ENCODE measurements at places on chromosomes 2 and 18.

GRCh38 chr2:58553937-58554336 is 312.8 kb upstream of the FANCL start:
- no peak for DNase-seq

GRCh38 chr2:165462443-165462842 is 7.1 kb upstream of the CSRNP3 start:
- no peak for DNase-seq

- no peak for DNase-seq
Measured at GRCh38 chr2:70745276-70745825, 22.6 kb downstream of the ADD2 start.

- no peak for DNase-seq
Measured at GRCh38 chr2:83730223-83730622, 728.9 kb downstream of the SUCLG1 start.

- DNase-seq = no peak
Measured at GRCh38 chr2:134406311-134406710, 152.4 kb downstream of the MGAT5 start.

- no peak for DNase-seq
Measured at GRCh38 chr2:74708883-74709282, 54.8 kb downstream of the SEMA4F start.

GRCh38 chr18:23529604-23530003 is 26.3 kb downstream of the RMC1 start:
- no peak for DNase-seq

DNA sequence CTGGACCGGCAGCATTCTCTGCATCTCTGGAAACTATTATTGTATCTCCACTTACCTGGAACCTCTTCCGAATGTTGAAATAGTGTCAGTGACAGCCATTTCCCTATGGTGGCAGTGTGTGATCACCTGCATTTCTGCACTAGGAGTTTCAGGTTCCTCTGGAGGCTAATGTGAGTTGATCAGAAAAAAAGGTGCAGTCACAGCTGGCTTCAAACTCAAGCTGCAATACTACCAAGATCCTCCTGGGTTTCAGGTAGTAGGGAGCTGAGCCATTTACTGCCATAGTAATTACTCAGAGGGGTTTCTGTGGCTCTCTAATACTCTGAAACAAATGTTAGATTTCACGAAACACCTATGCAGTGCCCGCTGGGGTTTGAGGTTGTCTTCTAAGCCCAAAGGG is 183.5 kb upstream of the OSR1 start:
- DNase-seq = no peak

DNA sequence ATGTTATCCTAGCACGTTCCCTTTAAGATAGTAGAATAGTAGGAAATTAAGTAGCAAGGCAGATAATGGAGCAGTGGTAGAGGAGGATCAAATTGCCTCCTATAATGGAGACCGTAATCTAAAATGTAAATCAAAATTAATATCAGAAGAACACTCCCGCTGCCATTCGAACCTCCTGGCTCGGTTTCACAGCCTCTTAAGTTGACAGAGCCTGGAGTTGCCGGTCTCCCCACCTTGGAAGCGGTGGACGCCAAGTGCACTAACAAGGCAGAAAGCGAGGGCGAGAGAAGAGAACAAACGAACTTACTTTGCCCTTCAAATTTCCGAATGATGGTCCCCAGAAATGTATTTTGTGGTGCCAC is 450 bp downstream of the KCNH7 start:
- DNase-seq = no peak

- DNase-seq = no peak
Measured at GRCh38 chr2:241868661-241869081, 858 bp upstream of the RTP5 start.

DNA sequence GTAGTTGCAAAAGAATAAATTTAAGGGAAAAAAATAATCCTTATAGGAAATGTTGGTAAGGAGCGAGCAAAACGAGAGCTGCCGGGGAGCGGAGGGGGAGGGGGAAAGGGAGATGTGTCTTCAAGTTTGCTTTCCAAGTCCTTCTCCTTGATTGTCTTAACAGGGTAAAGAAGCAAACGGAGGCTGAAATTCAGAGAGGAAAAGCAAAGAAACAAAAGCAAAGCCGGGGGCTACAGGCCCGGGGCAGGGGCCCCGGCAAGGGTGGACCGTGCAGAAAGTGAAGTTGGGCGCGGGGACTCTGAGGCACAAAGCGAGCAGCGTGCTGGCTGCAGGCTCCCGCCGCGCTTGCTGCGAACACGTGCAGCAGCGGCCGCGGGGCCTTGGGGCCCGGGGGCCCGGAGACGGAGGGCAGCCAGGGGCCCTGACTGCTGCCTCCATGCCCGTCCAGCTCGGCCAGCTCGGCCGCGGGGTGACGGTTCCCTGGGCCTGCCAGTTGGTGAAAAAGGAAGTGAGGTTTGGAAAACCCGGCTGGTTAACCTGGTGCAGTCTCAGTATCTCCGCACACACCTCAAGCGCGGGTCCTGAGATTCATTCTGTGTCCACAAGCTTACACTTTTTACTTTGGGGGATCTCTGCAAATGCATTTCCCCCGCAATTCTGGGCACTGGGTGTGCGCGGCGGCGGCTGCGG is 4.1 kb downstream of the BCL11A start:
- no peak for DNase-seq

- no peak for DNase-seq
Measured at GRCh38 chr2:144493027-144493809, 26.7 kb downstream of the ZEB2 start.

DNA sequence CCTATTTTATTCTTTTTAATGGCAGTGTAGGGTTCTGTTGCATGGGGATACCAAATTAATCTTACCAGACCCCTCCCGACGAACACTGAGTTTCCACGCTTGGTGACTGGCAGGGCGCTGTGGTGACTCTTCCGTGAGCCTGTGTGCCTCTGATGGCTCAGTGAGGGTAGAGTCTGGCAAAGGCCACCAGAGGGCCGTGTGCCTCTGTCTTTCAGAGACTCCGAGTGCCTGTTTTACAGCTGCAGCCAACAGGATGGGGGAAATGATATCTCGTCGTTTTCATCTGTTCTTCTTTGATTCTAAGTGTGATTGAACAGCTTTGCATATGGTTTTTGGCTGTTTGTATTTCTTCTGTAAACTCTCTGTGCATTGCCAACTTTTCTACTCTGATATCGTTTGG is 99.8 kb downstream of the ZNF236 start:
- no peak for DNase-seq

DNA sequence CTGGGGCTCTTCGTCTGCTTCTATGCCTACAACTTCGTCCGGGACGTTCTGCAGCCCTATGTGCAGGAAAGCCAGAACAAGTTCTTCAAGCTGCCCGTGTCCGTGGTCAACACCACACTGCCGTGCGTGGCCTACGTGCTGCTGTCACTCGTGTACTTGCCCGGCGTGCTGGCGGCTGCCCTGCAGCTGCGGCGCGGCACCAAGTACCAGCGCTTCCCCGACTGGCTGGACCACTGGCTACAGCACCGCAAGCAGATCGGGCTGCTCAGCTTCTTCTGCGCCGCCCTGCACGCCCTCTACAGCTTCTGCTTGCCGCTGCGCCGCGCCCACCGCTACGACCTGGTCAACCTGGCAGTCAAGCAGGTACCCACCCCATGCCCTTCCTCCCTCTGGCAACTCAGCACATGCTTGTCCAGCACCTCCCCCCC is 24.2 kb downstream of the STEAP3 start:
- DNase-seq = no peak

DNA sequence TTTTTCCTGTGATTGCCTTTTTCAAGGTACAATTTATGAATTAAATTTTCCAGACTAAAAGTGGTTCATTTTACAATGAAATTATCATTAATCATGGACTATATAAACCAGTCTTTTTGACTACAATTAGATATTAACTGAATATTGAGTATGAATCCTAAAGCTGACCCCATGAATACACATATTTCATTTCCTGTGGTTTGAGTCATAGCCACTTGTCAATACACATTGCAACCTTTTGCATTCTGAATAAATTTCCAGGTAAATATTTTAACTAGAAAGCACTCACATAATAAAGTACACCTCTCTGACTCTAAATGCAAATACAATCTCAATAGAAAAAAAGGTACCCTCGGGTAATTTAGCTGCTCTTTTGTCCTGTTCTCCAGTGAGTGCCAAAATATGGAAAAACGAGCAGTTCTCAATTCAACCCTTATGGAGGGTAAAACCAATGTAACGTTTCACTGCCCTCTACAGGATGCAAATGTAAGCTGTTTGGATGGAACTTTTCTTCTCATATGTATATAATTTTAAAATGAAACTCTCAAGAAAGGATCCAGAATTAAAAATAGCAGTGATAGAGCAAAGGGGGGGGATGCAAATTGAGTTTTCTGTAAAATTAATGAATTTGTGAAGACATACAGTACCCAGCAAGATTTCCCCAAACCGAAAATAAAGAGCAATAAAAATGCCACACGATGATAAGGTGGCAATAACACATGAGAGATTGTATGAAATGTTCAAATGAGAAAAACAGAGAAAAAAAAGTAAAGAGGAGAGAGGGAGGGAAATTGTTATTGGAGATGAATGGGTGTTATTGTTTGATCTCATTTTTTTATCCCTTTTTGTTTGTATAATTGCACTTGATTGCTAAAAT is 1795.7 kb upstream of the PIK3C3 start:
- DNase-seq = no peak

GRCh38 chr18:42891705-42892104 is 223.8 kb downstream of the RIT2 start:
- DNase-seq = no peak

- DNase-seq = no peak
Measured at GRCh38 chr2:145284551-145284950, 764.6 kb upstream of the ZEB2 start.

DNA sequence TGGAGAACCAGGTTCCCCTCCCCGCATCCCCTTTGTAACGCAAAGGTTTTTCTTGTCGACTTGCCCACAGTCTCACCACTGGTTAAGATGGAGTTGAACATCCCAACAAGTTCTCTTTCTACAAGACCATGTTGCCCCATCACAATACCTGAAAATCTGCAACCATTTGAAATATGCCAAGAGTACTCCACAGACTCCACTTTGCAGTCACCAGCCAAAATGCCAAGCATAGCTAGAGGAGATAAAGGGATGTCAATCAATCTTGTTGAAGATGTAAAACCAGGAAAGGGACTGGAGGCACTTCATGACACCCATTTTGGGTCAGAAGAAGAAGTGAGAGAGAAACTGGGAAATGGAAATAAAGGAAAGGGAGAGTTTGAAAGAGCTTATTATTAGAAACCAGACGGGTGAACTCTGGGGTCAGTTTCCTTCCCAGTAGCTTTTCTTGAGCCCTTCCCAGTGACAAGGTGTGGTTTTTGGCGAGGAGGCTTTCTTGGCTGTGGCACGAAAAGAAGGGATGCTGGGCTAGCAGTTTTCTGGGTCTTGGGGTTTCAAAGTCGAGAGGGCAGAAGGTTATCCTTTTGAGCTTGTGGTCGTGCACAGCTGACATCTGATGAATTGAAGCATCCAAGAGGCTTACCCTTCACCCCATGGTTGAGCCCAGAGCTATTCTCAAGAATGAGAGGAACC is 79.3 kb downstream of the ACAA2 start:
- no peak for DNase-seq

GRCh38 chr2:106332054-106332453 is 136.2 kb downstream of the RGPD3 start:
- no peak for DNase-seq

GRCh38 chr2:3404349-3404894 is 24.9 kb downstream of the TRAPPC12 start:
- no peak for DNase-seq

DNA sequence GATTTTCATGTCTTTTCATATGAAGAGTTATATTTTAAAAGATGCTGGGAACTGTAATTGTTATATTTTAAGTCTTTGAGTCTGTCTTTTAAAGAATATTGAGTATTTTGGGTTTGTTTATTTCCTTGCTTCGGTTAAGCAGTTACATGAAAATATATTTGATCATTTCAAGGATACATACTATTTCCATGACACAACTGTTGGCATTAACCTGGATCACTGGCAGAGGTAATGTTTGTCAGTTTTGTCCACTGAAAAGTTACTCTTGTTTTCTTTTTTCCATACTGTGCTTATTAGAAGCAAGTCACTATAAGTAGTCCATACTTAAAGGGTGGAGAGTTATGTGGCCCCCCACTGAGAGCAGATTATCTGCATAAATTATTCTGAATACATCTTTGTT is 1142.0 kb upstream of the TMEFF2 start:
- no peak for DNase-seq

GRCh38 chr2:177335917-177336450 is 56.6 kb upstream of the AGPS start:
- DNase-seq = no peak
